T1000 (cell line): ENCODE measurements at places on chromosomes 4 and X.

GRCh38 chr4:178090640-178091411, 648.6 kb upstream of the AGA start:
- DNase-seq, result no peak

GRCh38 chr4:20359692-20360091, 108.0 kb downstream of the SLIT2 start:
- DNase-seq, result no peak

GRCh38 chrX:27522500-27522899, 59.4 kb upstream of the PPP4R3C start:
- DNase-seq, result no peak

- no peak for DNase-seq
Measured at GRCh38 chr4:2364654-2365053, 53.8 kb downstream of the ZFYVE28 start.

DNA sequence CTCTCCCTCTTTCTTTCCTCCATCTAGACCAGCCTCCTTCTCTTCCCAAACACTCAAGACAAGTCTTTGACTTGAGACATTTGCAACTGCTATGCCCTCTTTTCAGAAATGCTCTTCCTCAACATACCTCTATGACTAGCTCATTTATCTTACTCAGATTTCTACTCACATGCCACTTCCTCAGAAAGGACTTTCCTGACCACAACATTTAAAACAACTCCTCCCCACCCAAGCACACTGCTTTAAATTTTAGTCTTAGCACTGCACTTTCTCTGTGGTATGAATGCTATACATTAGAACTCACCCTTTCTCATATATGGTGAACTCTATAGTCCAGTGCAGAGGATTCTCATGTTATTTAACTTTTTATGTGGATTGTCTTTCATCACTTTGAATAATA, 28.4 kb upstream of the SULT1E1 start:
- no peak for DNase-seq

DNA sequence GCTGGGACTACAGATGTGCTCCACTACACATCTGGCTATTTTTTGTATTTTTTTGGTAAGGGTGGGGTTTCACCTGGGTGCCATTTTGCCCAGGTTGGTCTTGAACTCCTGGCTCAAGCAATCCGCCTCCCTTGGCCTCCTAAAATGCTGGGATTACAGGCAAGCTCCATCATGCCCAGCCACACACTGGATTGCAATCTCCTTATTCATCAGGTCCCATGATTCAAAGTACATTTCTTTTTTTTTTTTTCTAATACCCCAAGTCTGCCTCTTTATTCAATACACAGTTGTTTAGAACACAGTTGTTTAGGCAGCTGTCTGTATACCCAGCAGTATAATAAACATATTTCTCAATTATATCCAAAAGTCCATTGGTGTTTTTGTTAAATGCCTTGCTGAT, 130.3 kb upstream of the ARSJ start:
- DNase-seq, result no peak

GRCh38 chr4:3770323-3771163, 4.4 kb downstream of the ADRA2C start:
- DNase-seq, result no peak
